EH (cell line): ENCODE measurements at places on chromosomes 1 and 21.

DNA sequence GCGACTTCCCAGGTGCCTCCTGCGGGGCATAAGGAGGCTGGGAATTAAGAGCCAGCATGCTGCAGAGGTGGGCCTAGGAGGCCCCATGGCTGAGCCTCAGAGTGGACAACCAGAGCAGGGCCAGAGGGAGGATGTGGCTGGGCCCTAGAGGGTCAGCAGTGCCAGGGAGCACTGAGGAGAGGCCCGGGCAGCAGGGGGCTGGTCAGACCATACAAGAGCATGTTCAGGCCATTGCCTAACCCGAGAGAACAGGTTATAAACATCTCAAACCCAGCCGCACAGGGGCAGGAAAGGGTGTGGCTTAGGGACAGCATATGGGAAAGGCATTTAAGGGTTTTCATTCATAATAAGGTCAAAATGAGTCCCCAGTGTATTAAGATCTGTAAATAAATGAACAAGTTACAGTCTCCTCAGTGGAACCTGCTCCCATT is 51.1 kb downstream of the IER5 start:
- peak; percentile 80 for DNase-seq

- DNase-seq: no peak
Measured at GRCh38 chr1:234476172-234476571, 2.8 kb downstream of the TARBP1 start.

GRCh38 chr1:147567594-147568381 is 26.5 kb downstream of the BCL9 start:
- no peak for DNase-seq

- DNase-seq: no peak
Measured at GRCh38 chr1:160859166-160859565, 3.5 kb downstream of the CD244 start.

- peak; percentile 78 for DNase-seq
Measured at GRCh38 chr1:205438213-205439158, 16.6 kb upstream of the LEMD1 start.

- DNase-seq: no peak
Measured at GRCh38 chr1:155166051-155166470, 7.0 kb downstream of the KRTCAP2 start.

DNA sequence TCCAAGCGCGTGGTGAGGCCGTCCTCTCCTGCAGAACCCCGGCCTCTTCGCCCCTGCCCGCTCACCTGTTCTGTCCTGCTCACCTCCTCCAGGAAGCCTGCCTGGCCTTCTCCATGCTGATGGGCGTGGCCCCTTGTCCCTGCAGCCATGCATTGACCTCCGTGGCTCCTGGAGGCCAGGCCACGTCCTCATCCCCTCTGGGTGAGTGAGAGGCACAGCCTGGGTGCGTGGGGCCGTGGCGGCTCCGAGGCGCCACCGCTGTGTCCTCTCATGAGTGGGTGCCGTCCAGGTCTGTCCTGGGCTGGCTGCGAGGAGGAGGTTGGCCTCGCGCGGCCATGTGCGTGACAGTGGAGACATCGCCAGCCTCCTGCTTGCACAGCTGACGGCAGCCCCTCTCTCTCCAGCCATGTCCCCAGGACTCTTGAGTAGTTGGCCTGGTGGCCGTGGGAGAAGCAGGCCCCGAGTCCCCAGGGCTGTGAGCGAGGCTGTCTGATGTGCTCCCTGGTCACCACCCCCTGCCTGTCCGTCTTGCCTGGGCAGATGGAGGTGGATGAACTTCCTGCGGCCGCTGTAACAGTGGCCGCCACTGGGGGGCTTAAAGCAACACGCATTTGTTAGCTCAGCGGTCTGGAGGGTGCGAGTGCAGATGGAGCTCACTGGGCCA is 58.1 kb downstream of the PRKCZ start:
- peak; percentile 20 for DNase-seq
